ENCODE measurements at places on chromosomes 2 and 18.

DNA sequence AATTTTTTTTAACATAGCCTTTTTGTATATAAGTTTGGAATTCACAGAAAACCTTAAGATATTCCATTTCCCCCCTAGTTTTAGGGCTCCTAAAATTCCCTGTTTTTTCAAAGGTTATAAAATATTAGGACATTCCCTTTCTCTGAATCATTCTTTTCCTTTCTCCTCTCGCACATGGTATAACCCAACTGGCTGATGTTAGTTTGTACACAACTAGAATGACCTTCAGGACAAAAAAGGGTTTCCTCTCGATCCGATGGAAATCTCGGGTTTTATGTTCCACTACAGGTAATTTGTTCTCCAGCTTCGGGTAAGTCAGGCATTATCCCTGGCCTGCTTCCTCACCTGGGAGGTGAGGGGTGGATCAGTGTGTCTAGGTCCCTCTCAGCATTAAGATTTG is 215.1 kb downstream of the LDLRAD4 start:
- no peak for DNase-seq

GRCh38 chr2:139271149-139271548 is 491.0 kb upstream of the NXPH2 start:
- DNase-seq: no peak

GRCh38 chr18:24868760-24869237 is 408.4 kb downstream of the HRH4 start:
- peak; percentile 90 for DNase-seq

GRCh38 chr2:69102041-69102593 is 89.1 kb downstream of the ANTXR1 start:
- DNase-seq: no peak

GRCh38 chr2:98357849-98358248 is 11.6 kb downstream of the CNGA3 start:
- no peak for DNase-seq

- DNase-seq: no peak
Measured at GRCh38 chr2:68318914-68319397, 793 bp downstream of the CNRIP1 start.

GRCh38 chr18:47113796-47114540 is 36.3 kb downstream of the HDHD2 start:
- DNase-seq: no peak

- no peak for DNase-seq
Measured at GRCh38 chr2:226669905-226670304, 129.7 kb downstream of the IRS1 start.

DNA sequence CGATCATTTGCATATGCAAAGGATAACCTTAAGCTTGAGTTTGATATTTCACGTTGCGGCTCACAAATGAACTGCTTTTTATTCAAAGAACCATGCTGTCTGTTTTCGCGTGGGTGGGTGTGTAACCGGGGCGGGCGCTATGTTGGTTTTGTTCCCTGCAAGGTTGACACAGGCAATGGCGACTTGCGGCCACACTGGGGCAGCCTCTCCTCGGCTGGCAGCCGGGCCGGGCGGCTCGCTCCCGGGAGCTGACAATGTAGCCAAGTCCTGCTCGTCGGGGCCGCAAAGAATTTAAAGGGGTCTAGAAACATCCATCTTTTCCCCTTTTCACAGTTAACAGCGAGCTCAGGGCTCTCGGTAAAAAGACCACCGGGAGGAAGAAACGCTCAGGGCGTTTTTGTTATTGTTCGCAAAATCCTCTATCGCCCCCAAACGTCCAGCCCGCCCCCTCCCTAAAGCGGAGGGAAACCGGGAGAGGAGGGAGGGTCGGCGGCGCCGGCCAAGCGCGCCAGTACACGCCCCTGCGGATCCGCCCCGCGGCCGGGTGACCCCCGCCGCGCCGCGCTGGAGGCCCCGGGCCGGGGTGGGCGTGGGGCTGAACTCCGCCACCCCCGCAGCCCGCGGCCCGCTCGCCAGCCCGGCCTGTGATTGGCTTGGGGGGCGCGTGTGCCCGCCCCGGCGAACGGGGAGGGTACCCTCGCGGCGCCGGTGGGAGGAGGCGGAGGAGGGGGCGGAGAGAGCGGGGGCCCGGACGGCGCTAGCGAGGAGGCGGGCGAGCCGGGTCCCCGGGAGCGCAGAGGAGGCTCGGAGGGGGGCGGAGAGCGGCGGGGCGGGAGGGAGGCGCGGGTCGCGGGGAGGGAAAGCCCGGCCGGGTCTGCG is at the start of gene NEDD4L:
Gene NEDD4L (plus strand): TSS at position 736 of the 879 bp plus-strand sequence. CDS start 435 bp downstream, outside the sequence.
- DNase-seq: peak; percentile 83

- peak; percentile 36 for DNase-seq
Measured at GRCh38 chr18:2948038-2948437, 64.9 kb downstream of the LPIN2 start.

- no peak for DNase-seq
Measured at GRCh38 chr2:11270891-11271290, 73.5 kb downstream of the ROCK2 start.

- DNase-seq: no peak
Measured at GRCh38 chr2:22690096-22690495, 694.9 kb upstream of the KLHL29 start.

GRCh38 chr2:1642993-1643619 is 101.2 kb downstream of the PXDN start:
- DNase-seq: no peak

GRCh38 chr2:143936848-143937722 is 582.8 kb downstream of the ZEB2 start:
- DNase-seq: no peak

- DNase-seq: no peak
Measured at GRCh38 chr2:133317178-133317577, 251.1 kb downstream of the NCKAP5 start.

DNA sequence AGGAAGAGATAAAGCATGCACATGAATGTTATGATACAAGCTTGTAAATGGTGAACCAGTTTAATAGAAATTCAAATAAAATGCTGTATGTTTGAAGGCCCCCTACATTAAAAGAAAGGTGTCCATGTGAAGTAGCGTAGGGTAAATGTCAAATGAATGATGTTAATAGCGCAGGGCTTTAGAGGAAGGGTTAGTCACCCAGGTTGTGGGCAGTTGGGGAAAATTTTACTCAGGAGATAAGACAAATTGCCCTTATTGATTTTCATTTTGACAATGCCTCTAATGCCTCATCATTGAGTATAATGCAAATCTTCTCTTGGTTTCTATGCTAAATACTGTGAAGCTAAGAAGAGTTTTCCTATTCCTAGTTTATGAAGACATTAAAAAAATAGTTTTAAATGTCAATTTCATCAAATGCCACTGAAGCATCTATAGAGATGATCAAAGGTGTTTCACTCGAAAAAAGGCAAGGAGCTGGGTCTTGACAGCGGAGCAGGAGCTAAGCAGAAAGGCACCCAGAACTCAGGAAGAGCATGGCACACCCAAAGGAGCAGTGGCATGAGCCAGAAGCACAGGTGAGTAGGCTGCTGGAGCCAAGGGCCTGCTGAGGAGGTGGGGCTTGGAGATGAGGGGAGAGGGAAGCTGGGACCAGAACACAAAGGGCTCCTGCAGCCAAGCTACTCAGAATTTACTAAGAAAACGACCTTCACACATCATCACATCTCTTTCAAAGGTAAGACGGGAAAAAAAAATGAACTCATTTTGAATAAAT is 129.3 kb upstream of the ACKR3 start:
- no peak for DNase-seq

GRCh38 chr2:88857951-88858411 is 166.5 kb downstream of the RPIA start:
- DNase-seq: no peak

- DNase-seq: no peak
Measured at GRCh38 chr2:159077869-159078268, 109.4 kb downstream of the TANC1 start.

- DNase-seq: no peak
Measured at GRCh38 chr2:241966647-241967466, 97.3 kb downstream of the RTP5 start.

- DNase-seq: no peak
Measured at GRCh38 chr2:20561637-20562454, 89.1 kb downstream of the HS1BP3 start.

- peak; percentile 79 for DNase-seq
Measured at GRCh38 chr18:24514439-24514838, 54.0 kb downstream of the HRH4 start.

DNA sequence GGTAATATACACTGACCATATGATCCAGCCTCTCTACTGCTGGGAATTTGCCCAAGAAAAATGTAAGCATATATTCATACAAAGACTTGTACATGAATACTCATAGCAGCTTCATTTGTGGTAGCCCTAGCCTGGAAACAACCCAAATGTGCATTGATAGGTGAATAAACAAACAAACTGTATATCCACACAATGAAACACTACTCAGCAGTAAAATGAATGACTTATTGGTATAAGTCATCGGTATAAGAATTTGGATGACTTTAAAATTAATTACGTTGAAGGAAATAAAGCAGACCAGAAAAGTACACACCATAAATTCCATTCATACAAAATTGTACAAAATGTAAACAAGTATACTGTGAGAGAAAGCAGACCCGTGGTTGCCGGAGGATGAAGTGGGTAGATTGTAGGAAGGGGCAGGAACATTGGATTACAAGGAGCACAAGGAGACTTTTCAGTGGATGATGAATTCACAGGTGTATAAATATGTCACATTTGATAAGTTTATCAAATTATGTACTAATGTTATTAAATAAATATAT is 376.7 kb downstream of the TDRD15 start:
- DNase-seq: peak; percentile 1
